ENCODE measurements at places on chromosomes 7 and 10. TPM values are rescaled to one million over a fixed set of nuclear protein-coding genes. Genes with fewer than 3 reads are reported as not detected.
A peak's percentile ranks its signal among the peaks of the same experiment; 100 is the strongest.

DNA sequence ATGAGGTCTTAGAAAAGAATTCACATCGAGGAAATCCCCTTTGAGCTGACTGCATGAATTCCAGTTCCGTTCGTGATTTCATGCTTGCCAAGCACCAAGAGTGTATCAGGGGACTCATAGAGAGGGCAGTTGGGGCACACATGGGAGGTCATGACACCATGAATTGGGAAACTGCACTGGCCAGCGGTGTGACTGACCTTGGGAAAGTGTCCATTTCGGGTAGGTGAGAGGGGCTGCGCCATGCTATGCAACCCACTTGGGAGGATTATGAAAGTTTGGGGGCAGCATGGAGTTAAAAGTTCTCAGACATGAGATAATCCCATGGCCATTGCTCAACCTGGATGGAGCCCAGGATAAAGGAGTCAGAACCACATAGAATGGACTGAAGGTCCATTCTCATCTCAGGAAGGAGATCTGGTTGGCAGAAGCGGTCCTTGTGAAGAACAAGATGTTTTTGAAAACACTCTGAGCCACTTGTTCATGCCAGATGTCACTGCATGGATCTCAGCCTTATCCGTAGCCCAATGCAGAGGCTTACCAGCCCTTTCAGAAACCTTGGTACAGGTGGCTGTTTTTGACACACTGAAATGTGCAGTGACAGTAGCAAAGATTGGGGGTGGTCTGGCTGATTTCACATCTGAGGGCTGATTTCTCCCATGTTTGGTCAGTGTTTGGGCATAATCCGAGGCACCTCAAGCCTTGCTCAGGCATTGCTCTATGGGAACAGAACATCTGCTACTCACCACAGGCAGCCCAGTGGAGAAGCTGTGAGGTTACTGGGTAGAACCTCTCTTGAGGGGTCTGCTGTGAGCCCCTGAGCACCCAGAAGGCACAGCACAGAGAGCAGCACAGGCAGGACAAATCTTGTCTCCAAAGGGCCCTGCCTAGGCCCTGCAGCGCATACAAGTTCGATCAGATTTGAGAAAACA is 252.3 kb downstream of the CXCL12 start:
- no peaks in the 10 kb centered on the region for H3K4me1 ChIP-seq
- H3K27ac ChIP-seq = no peak overlapping the region
- no peaks in the 10 kb centered on the region for H3K27me3 ChIP-seq

The CPEB3 gene
- polyA plus RNA-seq = 5.0 TPM

GRCh38 chr10:35058134-35058533 is 32.0 kb downstream of the CUL2 start:
- peak; percentile 94 for DNase-seq
- no peaks in the 10 kb centered on the region for H3K4me1 ChIP-seq
- peaks cover 33% of the 10 kb centered on the region for H3K36me3 ChIP-seq
- no peak overlapping the region for H3K27ac ChIP-seq
- no peak overlapping the region for H3K4me3 ChIP-seq
- H3K27me3 ChIP-seq = no peaks in the 10 kb centered on the region

- H3K4me3 ChIP-seq = no peak overlapping the region
- DNase-seq = no peak
- no peak overlapping the region for H3K27ac ChIP-seq
- no peaks in the 10 kb centered on the region for H3K27me3 ChIP-seq
- no peaks in the 10 kb centered on the region for H3K4me1 ChIP-seq
- H3K36me3 ChIP-seq = peaks cover 4% of the 10 kb centered on the region
Observed at GRCh38 chr7:141651417-141651816, 50.5 kb downstream of the DENND11 start.

The MMD2 gene
- not detected for polyA plus RNA-seq

The SPAG6 gene
- 0.66 TPM for polyA plus RNA-seq

- H3K36me3 ChIP-seq = no peaks in the 10 kb centered on the region
- no peak for DNase-seq
- no peak overlapping the region for H3K27ac ChIP-seq
- H3K4me3 ChIP-seq = no peak overlapping the region
Observed at GRCh38 chr7:111540199-111540815, 22.0 kb downstream of the IMMP2L start.

- H3K27me3 ChIP-seq = no peaks in the 10 kb centered on the region
- no peak overlapping the region for H3K27ac ChIP-seq
- H3K4me1 ChIP-seq = no peaks in the 10 kb centered on the region
- no peak for DNase-seq
- H3K36me3 ChIP-seq = no peaks in the 10 kb centered on the region
- no peak overlapping the region for H3K4me3 ChIP-seq
Observed at GRCh38 chr10:77116904-77117303, 520.7 kb downstream of the KCNMA1 start.

DNA sequence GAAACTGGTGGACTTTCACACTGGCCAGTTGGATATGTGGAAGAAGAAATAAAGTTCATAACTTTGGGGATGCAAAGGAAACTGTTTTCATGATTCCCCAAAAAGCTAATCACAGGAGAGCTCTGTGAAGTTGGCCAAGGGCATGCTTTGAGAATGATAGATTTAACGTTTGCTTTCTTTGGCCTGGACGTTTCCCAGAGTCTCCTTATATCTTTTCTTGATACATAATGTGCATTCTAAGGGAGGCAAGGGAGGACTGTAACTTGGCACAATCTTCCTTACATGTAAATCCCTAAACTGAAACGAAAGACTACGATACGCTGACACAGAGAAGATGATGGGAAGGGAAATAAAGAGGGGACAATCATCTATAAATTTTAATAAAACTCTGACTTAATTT is 176.5 kb upstream of the INHBA start:
- DNase-seq = no peak
- H3K36me3 ChIP-seq = no peaks in the 10 kb centered on the region
- H3K4me3 ChIP-seq = no peak overlapping the region
- peaks cover 10% of the 10 kb centered on the region for H3K4me1 ChIP-seq
- no peaks in the 10 kb centered on the region for H3K27me3 ChIP-seq

The AGAP5 gene
- 3.1 TPM for polyA plus RNA-seq

GRCh38 chr10:10056961-10057360 is 960.7 kb upstream of the CELF2 start:
- no peaks in the 10 kb centered on the region for H3K27me3 ChIP-seq
- H3K36me3 ChIP-seq = no peaks in the 10 kb centered on the region
- no peak overlapping the region for H3K4me3 ChIP-seq
- no peak overlapping the region for H3K27ac ChIP-seq

GRCh38 chr7:135147341-135147898 is 452 bp upstream of the TMEM140 start:
- no peak overlapping the region for H3K27ac ChIP-seq
- H3K36me3 ChIP-seq = no peaks in the 10 kb centered on the region
- no peaks in the 10 kb centered on the region for H3K27me3 ChIP-seq
- no peak for DNase-seq
- H3K4me3 ChIP-seq = no peak overlapping the region

- DNase-seq = no peak
- no peak overlapping the region for H3K27ac ChIP-seq
- no peak overlapping the region for H3K4me3 ChIP-seq
- no peaks in the 10 kb centered on the region for H3K4me1 ChIP-seq
Observed at GRCh38 chr7:11005202-11005601, 31.5 kb downstream of the PHF14 start.

GRCh38 chr7:27172823-27173510 is 1.2 kb downstream of the HOXA10 start:
- DNase-seq = no peak
- H3K27ac ChIP-seq = no peak overlapping the region
- peaks cover 100% of the 10 kb centered on the region for H3K27me3 ChIP-seq

- H3K4me3 ChIP-seq = no peak overlapping the region
- H3K27me3 ChIP-seq = no peaks in the 10 kb centered on the region
- H3K27ac ChIP-seq = no peak overlapping the region
- peak; percentile 26 for DNase-seq
- H3K36me3 ChIP-seq = no peaks in the 10 kb centered on the region
Observed at GRCh38 chr10:34187201-34187600, 627.9 kb downstream of the PARD3 start.

DNA sequence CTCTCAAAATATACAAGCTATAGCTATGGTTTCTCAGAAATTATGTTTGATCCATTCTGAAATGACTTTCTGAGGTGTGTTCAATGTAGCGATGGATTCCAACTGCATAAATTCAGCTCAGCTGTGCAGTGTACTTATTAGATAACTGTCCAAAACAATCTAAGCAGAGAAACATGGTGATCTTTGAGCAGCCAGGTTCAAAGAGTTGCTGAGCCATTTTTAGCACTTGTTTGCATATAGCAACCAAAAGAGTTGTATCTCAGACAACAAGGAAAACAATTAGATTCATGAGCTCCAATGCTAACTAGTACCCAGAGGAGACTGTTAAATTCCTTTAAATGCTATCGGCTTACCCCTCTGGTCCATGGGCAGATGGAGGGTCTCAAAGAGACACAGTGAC is 15.9 kb upstream of the KCNIP2 start:
- H3K27me3 ChIP-seq = no peaks in the 10 kb centered on the region
- no peaks in the 10 kb centered on the region for H3K36me3 ChIP-seq
- DNase-seq = no peak

The UNCX gene
- 6.7 TPM for polyA plus RNA-seq

DNA sequence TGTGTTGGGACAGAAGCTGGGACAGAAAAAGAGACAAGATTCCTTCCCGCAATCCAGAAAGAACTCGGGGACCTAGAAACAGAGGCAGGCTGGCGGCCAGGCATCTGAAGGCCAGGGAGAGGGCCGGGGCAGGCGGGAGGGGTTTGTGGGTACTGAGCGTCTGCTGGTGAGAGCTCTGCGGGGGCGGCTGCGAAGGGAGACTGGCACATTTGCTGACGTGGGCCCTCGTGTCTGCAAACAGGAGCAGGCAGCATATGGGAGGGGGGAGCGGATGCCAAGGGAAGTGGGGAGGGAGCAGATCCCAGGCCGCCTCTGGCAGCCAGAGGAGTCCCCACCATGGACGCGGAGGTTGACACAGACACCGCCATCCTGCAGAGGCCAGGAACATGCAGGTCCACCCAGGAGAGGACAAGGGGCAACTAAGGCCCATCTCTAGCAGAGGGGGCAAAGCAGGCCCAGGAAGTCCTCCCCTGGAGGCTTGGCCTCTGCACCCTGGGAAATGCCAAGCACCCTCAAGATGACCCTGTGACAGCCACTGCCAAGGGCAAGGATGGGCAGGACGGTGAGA is 32.2 kb downstream of the KCNH2 start:
- H3K27ac ChIP-seq = peak overlapping the region; percentile 51
- H3K27me3 ChIP-seq = no peaks in the 10 kb centered on the region
- peaks cover 26% of the 10 kb centered on the region for H3K4me1 ChIP-seq
- no peak for DNase-seq

The MYL7 gene
- 20,231 TPM for polyA plus RNA-seq

The CTNNA3 gene
- 83.6 TPM for polyA plus RNA-seq

The SLC26A5 gene
- polyA plus RNA-seq = 0.12 TPM

The MINPP1 gene
- polyA plus RNA-seq = 21.7 TPM

The HTR7 gene
- not detected for polyA plus RNA-seq

- no peak overlapping the region for H3K27ac ChIP-seq
- H3K27me3 ChIP-seq = no peaks in the 10 kb centered on the region
- H3K36me3 ChIP-seq = no peaks in the 10 kb centered on the region
- DNase-seq = no peak
- peaks cover 3% of the 10 kb centered on the region for H3K4me1 ChIP-seq
Observed at GRCh38 chr10:72688208-72688651, 3.7 kb upstream of the MCU start.

- no peaks in the 10 kb centered on the region for H3K36me3 ChIP-seq
- no peak for DNase-seq
- H3K27ac ChIP-seq = no peak overlapping the region
Observed at GRCh38 chr7:49023345-49024328, 99.3 kb downstream of the CDC14C start.

DNA sequence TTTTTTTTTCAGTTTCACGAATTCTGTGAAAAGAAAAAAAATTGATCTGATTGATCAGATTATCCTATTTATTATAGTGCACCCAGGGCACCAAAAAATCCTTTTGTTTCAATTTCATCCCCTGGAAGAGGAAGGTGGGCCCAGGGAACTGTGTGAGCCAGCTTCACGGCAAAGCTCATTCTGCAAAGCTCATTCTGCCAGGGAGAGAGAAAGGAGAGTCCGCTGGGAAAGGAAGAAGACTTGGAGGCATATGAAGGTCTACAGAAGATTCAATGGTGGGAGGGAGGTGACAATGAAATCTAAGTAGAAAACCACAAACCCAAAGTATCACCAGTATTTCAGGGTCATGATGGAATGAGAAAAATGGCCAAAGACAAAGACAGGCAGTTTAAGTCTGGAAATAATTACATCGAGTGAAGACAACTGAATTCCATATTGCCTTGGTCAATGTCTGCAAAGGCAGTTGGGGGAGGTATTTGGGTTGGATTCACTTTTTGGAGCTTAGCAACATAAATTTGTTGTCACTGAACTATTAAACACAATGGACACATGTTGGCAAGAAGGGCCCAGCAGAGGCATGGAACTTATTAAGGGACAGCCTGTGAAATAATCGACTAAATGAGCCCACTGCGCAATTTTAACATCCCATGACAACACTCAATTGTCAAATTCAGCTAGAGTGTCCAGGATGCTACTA is 587.8 kb upstream of the MKI67 start:
- no peaks in the 10 kb centered on the region for H3K4me1 ChIP-seq
- no peaks in the 10 kb centered on the region for H3K27me3 ChIP-seq
- H3K4me3 ChIP-seq = no peak overlapping the region
- no peak overlapping the region for H3K27ac ChIP-seq
- DNase-seq = no peak
